ENCODE measurements at places on chromosomes 6 and 20. TPM values are rescaled to one million over a fixed set of nuclear protein-coding genes. Genes with fewer than 3 reads are reported as not detected.
A peak's percentile ranks its signal among the peaks of the same experiment; 100 is the strongest.

The BMP2 gene
- total RNA-seq = not detected

The C6orf58 gene
- total RNA-seq = not detected

The MAP3K4 gene
- 73.6 TPM for total RNA-seq

The ABHD16B gene
- total RNA-seq = not detected

The PRPF6 gene
- 59.8 TPM for total RNA-seq

The HCRTR2 gene
- not detected for total RNA-seq

The TSHZ2 gene
- 25.8 TPM for total RNA-seq

The RNF146 gene
- 31.6 TPM for total RNA-seq

The MPIG6B gene
- 2.6 TPM for total RNA-seq

The SNX14 gene
- total RNA-seq = 47.6 TPM

The C20orf202 gene
- total RNA-seq = not detected

DNA sequence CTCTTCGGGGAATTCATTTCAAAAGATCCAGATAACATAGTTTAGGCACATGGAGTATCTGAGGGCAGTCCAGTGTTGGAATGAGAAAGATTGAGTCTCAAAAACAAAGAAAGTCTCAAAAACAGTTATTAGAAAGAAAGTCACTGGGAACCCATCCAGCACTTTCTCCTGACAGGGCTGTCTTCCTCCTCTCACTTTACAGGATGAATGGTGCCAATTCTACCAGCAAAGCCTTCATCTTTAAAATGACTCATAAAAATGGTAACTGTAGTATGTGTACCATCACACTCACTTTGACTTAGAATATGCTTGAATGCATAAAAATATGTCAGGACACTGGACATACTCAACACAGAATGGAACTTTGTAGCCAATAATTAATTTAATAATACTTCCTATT, 71.3 kb downstream of the SLC22A3 start:
- no peak overlapping the region for H3K4me3 ChIP-seq
- DNase-seq = no peak
- no peaks in the 10 kb centered on the region for H3K4me1 ChIP-seq
- no peaks in the 10 kb centered on the region for H3K36me3 ChIP-seq

DNA sequence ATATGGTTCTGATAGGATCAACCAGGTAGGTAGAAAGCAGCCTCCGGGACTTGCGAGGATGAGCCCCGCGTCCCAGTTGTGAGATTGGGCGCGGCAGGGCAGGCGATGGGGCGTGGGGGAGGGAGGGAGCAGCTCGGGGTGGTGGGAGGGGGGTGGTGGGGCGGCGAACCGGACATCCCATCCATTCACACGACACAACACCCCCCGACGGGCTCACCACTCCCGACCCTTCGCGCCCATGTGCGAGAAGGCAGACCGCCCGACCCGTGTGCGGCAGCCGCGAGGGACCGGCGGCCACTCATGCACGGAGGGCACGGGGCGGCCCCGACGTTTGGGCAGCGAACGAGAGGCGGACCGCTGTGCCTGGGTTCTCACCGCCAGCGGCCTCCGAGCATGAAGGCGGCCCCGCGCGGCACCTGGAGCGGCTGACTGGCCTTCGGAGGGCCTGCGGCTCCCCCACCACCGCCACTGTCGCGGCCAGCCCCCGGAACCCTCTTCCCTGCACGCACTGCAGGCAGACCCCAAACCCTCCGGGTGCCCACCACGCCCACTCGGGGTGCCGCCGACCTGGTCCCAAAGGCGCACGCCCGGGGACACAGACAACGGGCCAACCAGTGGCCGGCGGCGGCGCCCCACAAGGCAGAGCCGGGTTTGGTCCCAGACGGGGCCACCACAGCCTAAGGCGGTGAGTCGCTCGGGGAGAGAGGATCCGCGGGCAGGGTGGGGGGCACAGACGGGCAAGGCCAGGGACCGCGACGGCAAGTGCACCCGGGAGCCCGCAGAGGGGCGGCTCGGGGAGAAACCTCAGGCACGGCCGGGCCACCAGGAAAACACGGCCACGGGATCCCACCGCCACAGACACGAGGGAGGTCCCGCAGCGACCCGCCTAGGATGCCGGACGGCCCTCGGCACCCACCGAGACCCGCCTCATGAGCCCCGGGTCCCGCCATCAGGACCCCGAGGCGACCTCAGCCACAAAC, 769.2 kb upstream of the DEFB115 start:
- no peaks in the 10 kb centered on the region for H3K36me3 ChIP-seq
- no peaks in the 10 kb centered on the region for H3K27me3 ChIP-seq
- DNase-seq = no peak
- no peak overlapping the region for H3K4me3 ChIP-seq
- no peaks in the 10 kb centered on the region for H3K4me1 ChIP-seq

GRCh38 chr6:25277857-25278256, 1.3 kb upstream of the CARMIL1 start:
- no peak for DNase-seq
- H3K27ac ChIP-seq = no peak overlapping the region
- peaks cover 22% of the 10 kb centered on the region for H3K4me1 ChIP-seq
- H3K4me3 ChIP-seq = no peak overlapping the region

- H3K4me1 ChIP-seq = no peaks in the 10 kb centered on the region
- no peaks in the 10 kb centered on the region for H3K27me3 ChIP-seq
- no peak for DNase-seq
- no peak overlapping the region for H3K27ac ChIP-seq
- no peak overlapping the region for H3K4me3 ChIP-seq
Observed at GRCh38 chr6:132070356-132070755, 119.2 kb upstream of the CCN2 start.

- no peaks in the 10 kb centered on the region for H3K36me3 ChIP-seq
- no peaks in the 10 kb centered on the region for H3K27me3 ChIP-seq
- no peak overlapping the region for H3K4me3 ChIP-seq
- no peak overlapping the region for H3K27ac ChIP-seq
Observed at GRCh38 chr20:54792688-54793087, 317.3 kb downstream of the DOK5 start.

GRCh38 chr20:35586751-35587425, 28.7 kb upstream of the SPAG4 start:
- H3K27me3 ChIP-seq = no peaks in the 10 kb centered on the region
- H3K36me3 ChIP-seq = peaks cover 2% of the 10 kb centered on the region
- no peak for DNase-seq
- no peaks in the 10 kb centered on the region for H3K4me1 ChIP-seq
- no peak overlapping the region for H3K4me3 ChIP-seq

- no peaks in the 10 kb centered on the region for H3K4me1 ChIP-seq
- H3K4me3 ChIP-seq = no peak overlapping the region
- H3K27ac ChIP-seq = no peak overlapping the region
- DNase-seq = no peak
- H3K36me3 ChIP-seq = no peaks in the 10 kb centered on the region
Observed at GRCh38 chr6:166297606-166298005, 10.6 kb downstream of the PRR18 start.

GRCh38 chr20:634148-634925, 18.7 kb downstream of the SRXN1 start:
- H3K27me3 ChIP-seq = peaks cover 25% of the 10 kb centered on the region
- no peak overlapping the region for H3K27ac ChIP-seq
- no peak overlapping the region for H3K4me3 ChIP-seq

- H3K27me3 ChIP-seq = peaks cover 27% of the 10 kb centered on the region
- H3K36me3 ChIP-seq = no peaks in the 10 kb centered on the region
- no peaks in the 10 kb centered on the region for H3K4me1 ChIP-seq
- H3K4me3 ChIP-seq = no peak overlapping the region
- no peak overlapping the region for H3K27ac ChIP-seq
- no peak for DNase-seq
Observed at GRCh38 chr20:1998715-1999114, 4.9 kb upstream of the PDYN start.

- H3K36me3 ChIP-seq = peaks cover 26% of the 10 kb centered on the region
- peaks cover 60% of the 10 kb centered on the region for H3K4me1 ChIP-seq
- H3K4me3 ChIP-seq = no peak overlapping the region
- H3K27ac ChIP-seq = no peak overlapping the region
Observed at GRCh38 chr20:57409672-57410397, 18.6 kb downstream of the RBM38 start.

- H3K27ac ChIP-seq = no peak overlapping the region
- peak; percentile 41 for DNase-seq
- peaks cover 20% of the 10 kb centered on the region for H3K4me1 ChIP-seq
Observed at GRCh38 chr6:85449388-85449817, 480 bp upstream of the NT5E start.

GRCh38 chr6:75748743-75749538, at the start of gene MYO6:
Gene MYO6 (plus strand): TSS chr6:75749239. CDS start chr6:75817548, 68,309 bp downstream.
- DNase-seq = peak; percentile 16
- peaks cover 12% of the 10 kb centered on the region for H3K4me1 ChIP-seq
- no peak within 1 kb of the TSS for H3K27ac ChIP-seq
- no peaks in the 10 kb centered on the region for H3K36me3 ChIP-seq

- H3K4me1 ChIP-seq = no peaks in the 10 kb centered on the region
- H3K27ac ChIP-seq = no peak overlapping the region
- no peak for DNase-seq
- H3K27me3 ChIP-seq = no peaks in the 10 kb centered on the region
- no peaks in the 10 kb centered on the region for H3K36me3 ChIP-seq
- H3K4me3 ChIP-seq = no peak overlapping the region
Observed at GRCh38 chr6:64266351-64266821, 630.8 kb downstream of the PHF3 start.

GRCh38 chr6:162700966-162701365, 26.6 kb downstream of the PRKN start:
- H3K4me3 ChIP-seq = no peak overlapping the region
- H3K27ac ChIP-seq = no peak overlapping the region
- no peaks in the 10 kb centered on the region for H3K4me1 ChIP-seq
- DNase-seq = no peak
- no peaks in the 10 kb centered on the region for H3K36me3 ChIP-seq

Measured in T-cell (primary cell).